ENCODE measurements at places on chromosomes 2 and 18. TPM values are rescaled to one million over a fixed set of nuclear protein-coding genes. Genes with fewer than 3 reads are reported as not detected.

Gene ACVR1C
- polyA plus RNA-seq = 2.2 TPM

DNA sequence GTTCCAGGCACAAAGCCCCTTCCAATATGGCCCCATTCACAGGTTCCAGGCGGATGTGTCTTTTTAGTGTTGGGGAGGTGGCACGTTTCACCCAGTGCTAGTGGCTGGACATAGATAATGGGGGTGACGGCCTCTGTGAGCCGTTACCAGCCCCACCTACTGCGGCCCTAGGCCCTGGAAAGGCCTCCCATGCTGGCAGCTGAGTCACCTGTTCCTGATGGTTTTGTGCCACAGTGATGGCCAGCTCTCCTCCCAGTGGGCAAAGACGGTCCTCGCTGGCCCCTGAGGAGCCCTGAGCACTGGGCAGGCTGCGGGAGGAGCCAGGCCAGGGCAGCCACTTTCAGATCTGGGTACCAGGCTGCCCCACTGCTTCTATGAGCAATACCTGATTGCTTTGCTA lies 40.0 kb upstream of the GPC1 start:
- H3K4me1 ChIP-seq = no peaks in the 10 kb centered on the region

- H3K27ac ChIP-seq = no peak overlapping the region
- H3K27me3 ChIP-seq = no peaks in the 10 kb centered on the region
- H3K4me3 ChIP-seq = no peak overlapping the region
- no peak for DNase-seq
Measured at GRCh38 chr18:69885841-69886531, 61.7 kb downstream of the CD226 start.

DNA sequence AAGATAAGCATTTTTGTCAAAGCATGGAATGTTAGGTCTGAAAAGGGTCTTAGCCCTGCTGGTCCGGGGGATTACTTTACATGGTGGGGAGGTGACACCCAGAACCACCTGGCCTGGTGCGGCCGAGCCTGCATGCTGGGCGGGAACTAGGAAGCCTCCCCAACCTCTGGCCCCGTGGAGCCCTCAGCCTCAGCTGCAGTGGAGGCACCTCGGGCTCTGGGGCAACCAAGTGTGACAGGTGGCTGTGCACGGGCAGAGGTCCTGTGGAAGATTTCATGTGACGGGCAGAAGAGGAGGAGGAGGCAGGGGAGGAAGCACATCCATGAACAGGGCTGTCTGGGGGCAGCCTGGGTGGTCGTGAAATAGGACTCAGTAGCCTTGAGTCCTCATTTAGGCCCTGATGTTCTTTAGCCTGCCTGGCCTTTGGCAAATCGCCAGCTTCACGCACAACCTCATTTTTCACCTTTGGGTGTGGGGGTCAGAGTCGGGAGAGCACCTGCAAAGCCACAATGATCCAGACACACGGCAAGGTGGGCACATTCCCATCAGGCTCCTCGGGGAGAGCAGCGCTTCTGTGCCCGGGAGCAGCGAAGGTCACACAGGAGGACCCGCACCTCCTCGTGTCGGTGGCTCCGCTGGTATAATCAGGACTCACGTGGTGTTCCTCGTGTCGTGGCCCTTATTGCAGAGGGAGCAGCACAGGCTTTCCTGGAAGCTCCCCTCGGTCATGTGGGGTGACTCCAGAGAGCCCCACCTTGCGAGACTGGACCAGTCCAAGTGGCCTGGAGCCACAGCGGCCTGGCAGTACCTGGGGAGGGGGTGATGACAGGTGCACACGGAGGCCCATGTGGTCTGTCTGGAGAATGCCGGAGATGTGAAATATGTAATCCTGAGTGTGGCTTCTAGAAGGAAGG lies 13.9 kb downstream of the CNDP2 start:
- H3K4me1 ChIP-seq = no peaks in the 10 kb centered on the region
- DNase-seq = peak; percentile 65
- no peak overlapping the region for H3K27ac ChIP-seq
- no peaks in the 10 kb centered on the region for H3K27me3 ChIP-seq

GRCh38 chr2:67840460-67841068 lies 222.2 kb downstream of the C1D start:
- no peak overlapping the region for H3K27ac ChIP-seq
- no peaks in the 10 kb centered on the region for H3K36me3 ChIP-seq
- H3K4me1 ChIP-seq = peaks cover 2% of the 10 kb centered on the region
- peak; percentile 85 for DNase-seq

Gene PLEK
- 16.8 TPM for polyA plus RNA-seq

Gene WNT6
- polyA plus RNA-seq = not detected

Gene PROC
- 7.8 TPM for polyA plus RNA-seq

GRCh38 chr18:7572822-7573221 lies 5.7 kb downstream of the PTPRM start:
- peaks cover 55% of the 10 kb centered on the region for H3K4me1 ChIP-seq

- H3K4me3 ChIP-seq = no peak overlapping the region
- no peaks in the 10 kb centered on the region for H3K4me1 ChIP-seq
- H3K36me3 ChIP-seq = no peaks in the 10 kb centered on the region
Measured at GRCh38 chr2:70474256-70474848, 79.3 kb downstream of the TGFA start.

Gene TMEM18
- polyA plus RNA-seq = 22.7 TPM

- H3K27me3 ChIP-seq = no peaks in the 10 kb centered on the region
- H3K36me3 ChIP-seq = no peaks in the 10 kb centered on the region
- H3K4me3 ChIP-seq = no peak overlapping the region
- peaks cover 43% of the 10 kb centered on the region for H3K4me1 ChIP-seq
- DNase-seq = peak; percentile 49
Measured at GRCh38 chr2:28658369-28658768, 93.3 kb upstream of the PPP1CB start.

GRCh38 chr2:33444967-33445366 lies 31.5 kb upstream of the RASGRP3 start:
- DNase-seq = no peak
- no peaks in the 10 kb centered on the region for H3K36me3 ChIP-seq
- H3K4me3 ChIP-seq = no peak overlapping the region
- no peak overlapping the region for H3K27ac ChIP-seq
- H3K4me1 ChIP-seq = no peaks in the 10 kb centered on the region
- H3K27me3 ChIP-seq = no peaks in the 10 kb centered on the region

Gene OSBPL6
- 0.60 TPM for polyA plus RNA-seq

GRCh38 chr2:109529532-109530449 lies 84.0 kb downstream of the SEPTIN10 start:
- H3K36me3 ChIP-seq = no peaks in the 10 kb centered on the region
- DNase-seq = peak; percentile 85
- no peak overlapping the region for H3K27ac ChIP-seq

DNA sequence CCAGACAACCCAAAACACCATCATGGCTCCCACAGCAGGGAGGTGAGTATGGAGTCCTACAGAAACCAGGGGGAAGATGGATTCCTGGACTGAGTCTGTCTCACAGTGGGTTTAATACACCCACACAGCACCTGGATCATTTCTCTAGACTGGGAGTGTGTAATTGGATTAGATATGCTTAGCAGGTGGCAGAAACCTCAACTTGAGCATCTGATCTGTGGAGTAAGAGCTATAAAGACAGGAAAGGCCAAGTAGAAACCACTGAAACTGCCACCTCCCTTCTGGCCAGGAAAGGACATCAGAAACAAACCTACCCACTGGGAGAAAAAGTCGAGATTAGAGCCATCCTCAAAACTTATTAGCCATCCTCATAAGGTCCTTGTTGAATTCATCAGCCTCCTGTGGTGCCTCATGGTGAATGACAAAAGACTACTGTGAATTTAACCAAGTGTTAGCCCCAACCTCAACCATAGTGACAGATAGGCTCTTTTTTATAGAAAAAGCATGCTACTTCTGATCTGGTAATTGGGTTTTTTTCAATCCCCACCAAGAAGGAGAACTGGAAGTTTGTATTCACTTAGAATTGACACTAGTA lies 28.1 kb upstream of the CHST9 start:
- H3K27ac ChIP-seq = no peak overlapping the region
- no peaks in the 10 kb centered on the region for H3K36me3 ChIP-seq
- H3K4me3 ChIP-seq = no peak overlapping the region

DNA sequence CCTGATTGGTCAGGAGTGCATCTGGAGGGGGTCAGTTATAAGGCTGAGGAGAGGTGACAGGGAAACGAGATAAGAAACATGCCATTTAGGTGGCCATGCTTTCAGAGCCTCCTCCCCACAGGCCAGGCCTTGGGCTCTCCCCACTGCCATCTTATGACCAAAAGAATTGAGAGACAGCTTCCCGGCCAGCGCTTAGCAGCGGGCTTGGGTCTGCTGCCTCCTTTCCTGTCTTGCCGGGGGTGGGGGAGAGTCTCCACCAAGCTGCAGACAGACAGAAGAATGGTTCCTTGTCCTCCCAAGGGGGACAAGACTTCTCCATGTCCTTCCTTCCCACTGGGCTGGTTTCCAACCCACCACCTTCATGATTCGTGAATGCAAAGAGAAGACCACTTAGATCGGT lies 171.3 kb downstream of the SMAD7 start:
- no peaks in the 10 kb centered on the region for H3K27me3 ChIP-seq
- H3K4me1 ChIP-seq = no peaks in the 10 kb centered on the region
- H3K4me3 ChIP-seq = no peak overlapping the region
- DNase-seq = no peak

Gene CCDC68
- polyA plus RNA-seq = 16.3 TPM

Gene ANKRD62
- polyA plus RNA-seq = not detected

DNA sequence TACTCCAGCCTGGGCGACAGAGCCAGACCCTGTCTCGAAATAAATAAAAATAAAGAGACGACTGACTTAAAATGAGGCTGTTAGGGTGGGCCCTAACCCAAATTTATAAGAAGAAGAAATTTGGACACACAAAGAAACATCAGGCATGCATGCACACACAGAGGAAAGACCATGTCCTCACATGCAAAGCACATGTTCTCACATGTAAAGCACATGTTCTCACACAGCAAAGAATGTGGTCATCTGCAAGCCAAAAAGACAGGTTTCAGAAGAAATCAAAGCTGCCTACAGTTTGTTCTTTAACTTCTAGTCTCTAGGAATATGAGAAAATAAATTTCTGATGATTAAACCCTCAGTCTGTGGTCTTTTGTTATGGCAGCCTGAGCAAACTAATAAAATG lies 132.3 kb upstream of the CRIM1 start:
- H3K27me3 ChIP-seq = no peaks in the 10 kb centered on the region
- no peak for DNase-seq
- no peaks in the 10 kb centered on the region for H3K4me1 ChIP-seq
- H3K4me3 ChIP-seq = no peak overlapping the region
- H3K36me3 ChIP-seq = no peaks in the 10 kb centered on the region
- H3K27ac ChIP-seq = no peak overlapping the region

DNA sequence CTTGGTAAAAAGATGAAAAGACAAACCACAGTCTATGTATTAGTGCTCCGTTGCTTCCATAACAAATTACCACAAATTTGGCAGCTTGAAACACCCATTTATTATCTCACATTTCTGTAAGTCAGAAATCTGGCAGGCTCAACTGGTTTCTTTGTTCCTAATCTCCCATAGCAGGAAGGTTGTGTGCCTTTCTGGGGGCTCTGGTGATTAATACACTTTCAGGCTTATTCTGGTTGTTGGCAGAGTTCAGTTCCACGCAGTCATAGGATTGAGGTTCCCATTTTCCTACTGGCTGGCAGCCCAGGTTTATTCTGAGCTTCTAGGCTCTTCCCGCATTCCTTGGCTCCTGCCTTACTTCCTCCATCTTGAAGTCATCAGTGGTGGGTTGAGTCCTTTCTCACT lies 189.3 kb downstream of the ANAPC1 start:
- H3K27ac ChIP-seq = no peak overlapping the region
- H3K36me3 ChIP-seq = no peaks in the 10 kb centered on the region
- H3K4me1 ChIP-seq = no peaks in the 10 kb centered on the region
- H3K27me3 ChIP-seq = no peaks in the 10 kb centered on the region

Gene NEB
- not detected for polyA plus RNA-seq

Gene MC5R
- not detected for polyA plus RNA-seq

- H3K27ac ChIP-seq = peak overlapping the region; percentile 58
- H3K36me3 ChIP-seq = no peaks in the 10 kb centered on the region
- no peaks in the 10 kb centered on the region for H3K27me3 ChIP-seq
- H3K4me3 ChIP-seq = no peak overlapping the region
Measured at GRCh38 chr2:47309952-47310800, 92.8 kb upstream of the MSH2 start.

Gene FBLN7
- polyA plus RNA-seq = 3.3 TPM

Gene DNER
- polyA plus RNA-seq = 2.7 TPM

Gene SPATA3
- not detected for polyA plus RNA-seq

DNA sequence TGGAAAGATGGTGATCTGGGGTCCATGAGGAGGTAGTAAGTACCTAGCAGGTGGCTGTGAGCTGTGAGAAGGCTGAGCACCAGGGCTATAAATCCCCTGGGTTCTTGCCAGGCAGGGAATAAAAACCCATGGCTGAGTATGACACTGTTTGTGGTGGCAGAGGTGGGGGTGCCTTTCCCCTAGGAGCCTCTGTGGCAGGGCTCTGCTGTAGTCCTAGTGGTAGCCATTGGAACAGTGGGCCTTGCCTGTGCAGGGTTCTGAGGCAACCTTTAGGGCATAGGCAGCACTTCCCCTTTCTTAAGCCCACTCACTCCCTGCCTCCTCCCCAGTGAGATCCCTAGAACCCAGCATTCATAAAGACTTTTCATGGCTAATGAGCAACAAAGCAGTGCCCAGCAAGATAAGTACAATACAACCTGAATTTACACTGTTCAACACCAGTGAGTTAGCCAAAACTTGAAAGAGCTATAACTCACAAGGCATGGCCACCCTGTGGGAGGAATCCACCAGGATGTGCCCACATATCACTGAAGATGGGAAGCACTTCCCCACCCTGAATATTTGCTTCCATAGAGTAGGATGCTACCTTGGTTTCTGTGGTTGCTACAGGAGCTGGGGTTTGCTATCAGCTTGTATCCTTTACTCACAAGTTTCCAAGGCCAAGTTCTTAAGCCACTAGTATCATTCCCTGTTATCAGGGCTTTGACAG lies 100.9 kb upstream of the NEUROD1 start:
- H3K36me3 ChIP-seq = no peaks in the 10 kb centered on the region
- no peak for DNase-seq
- no peaks in the 10 kb centered on the region for H3K4me1 ChIP-seq
- no peak overlapping the region for H3K4me3 ChIP-seq

DNA sequence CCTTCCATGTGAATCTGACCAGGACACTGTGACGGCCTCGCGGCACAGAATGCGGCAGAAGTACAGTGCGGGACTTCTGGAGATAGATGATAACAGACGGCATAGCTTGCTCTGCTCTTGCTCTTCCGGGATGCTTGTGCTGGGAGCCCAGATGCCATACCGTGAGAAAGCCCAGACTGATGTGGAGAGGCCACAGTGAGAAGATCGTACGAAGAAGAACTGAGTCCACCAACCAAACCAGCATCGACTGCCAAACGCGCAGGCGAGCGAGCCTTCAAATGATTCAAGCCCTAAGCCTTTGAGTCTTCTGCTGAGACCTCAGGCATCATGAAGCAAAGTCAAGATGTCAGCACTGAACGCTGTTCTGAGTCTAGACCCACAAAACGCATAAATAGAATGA lies 33.7 kb downstream of the DTNB start:
- no peak for DNase-seq
- H3K27ac ChIP-seq = no peak overlapping the region

GRCh38 chr2:44549856-44550255 lies 188.1 kb downstream of the CAMKMT start:
- H3K27me3 ChIP-seq = no peaks in the 10 kb centered on the region
- no peak overlapping the region for H3K4me3 ChIP-seq
- no peaks in the 10 kb centered on the region for H3K4me1 ChIP-seq
- no peak overlapping the region for H3K27ac ChIP-seq
- DNase-seq = no peak
